ENCODE measurements at places on chromosomes 3 and 15. TPM values are rescaled to one million over a fixed set of nuclear protein-coding genes. Genes with fewer than 3 reads are reported as not detected.

DNA sequence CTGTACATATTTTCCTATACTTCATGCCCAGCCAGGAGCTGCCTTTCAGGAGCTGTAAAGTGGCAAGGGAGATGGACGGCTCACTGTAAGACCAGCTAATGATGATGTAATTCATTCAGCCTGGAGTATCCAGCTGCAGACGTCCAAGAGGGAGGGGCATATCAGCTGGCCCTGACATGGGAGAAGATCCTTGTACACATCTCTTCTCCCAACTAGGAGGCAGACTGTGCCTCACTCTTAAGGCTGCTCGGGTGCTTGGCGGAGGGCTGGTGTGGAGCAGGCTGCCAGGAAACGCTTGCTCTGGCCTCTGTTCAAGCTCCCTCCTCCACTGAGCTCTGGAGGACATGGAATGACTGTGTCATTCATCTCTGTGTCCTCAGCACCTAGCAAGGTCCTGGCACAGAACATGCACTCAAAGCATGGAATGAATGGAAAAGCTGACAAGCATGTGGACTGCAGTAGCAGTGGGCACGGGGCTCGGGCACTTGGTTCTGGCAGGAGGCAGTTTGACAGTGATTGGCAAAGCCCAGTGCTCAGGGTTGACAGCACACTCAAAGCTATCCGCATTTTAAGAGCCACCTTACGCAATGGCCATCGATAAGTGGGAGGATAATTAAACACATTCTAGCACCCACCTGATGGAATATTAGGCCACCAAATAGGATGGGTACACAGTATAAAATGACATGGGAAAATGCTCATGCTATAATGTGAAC lies 72.4 kb downstream of the TBC1D2B start:
- peaks cover 24% of the 10 kb centered on the region for H3K36me3 ChIP-seq
- H3K4me1 ChIP-seq = peaks cover 50% of the 10 kb centered on the region
- no peaks in the 10 kb centered on the region for H3K27me3 ChIP-seq
- H3K27ac ChIP-seq = peak overlapping the region; percentile 44
- no peak overlapping the region for H3K4me3 ChIP-seq

The GABRR3 gene
- total RNA-seq = not detected

GRCh38 chr3:122773944-122774509 lies 19.6 kb downstream of the HSPBAP1 start:
- no peak overlapping the region for H3K27ac ChIP-seq
- H3K4me1 ChIP-seq = no peaks in the 10 kb centered on the region
- H3K36me3 ChIP-seq = no peaks in the 10 kb centered on the region
- H3K4me3 ChIP-seq = no peak overlapping the region

The CAND2 gene
- total RNA-seq = 4.1 TPM

The DPPA4 gene
- not detected for total RNA-seq

DNA sequence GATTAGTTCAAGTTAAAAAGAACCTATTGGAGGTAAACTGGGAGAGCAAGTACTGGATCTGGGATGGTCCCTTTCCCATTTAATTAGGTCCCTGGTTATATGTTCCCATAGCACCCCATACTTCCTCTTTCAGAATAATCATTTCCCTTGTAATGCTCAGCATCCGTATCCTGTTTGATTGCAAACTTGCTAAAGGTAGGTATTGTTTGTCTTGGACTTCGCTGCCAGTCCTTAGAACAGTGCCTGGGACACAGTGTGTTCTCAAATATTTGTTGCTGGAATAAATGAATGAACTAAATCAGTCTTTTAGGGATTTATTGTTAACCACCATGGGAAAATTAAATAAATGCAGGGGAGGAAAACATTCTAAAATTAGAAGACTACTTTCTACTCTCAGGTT lies 299.8 kb downstream of the GRM7 start:
- DNase-seq = no peak
- no peak overlapping the region for H3K27ac ChIP-seq
- no peaks in the 10 kb centered on the region for H3K27me3 ChIP-seq
- H3K36me3 ChIP-seq = no peaks in the 10 kb centered on the region
- H3K4me3 ChIP-seq = no peak overlapping the region

DNA sequence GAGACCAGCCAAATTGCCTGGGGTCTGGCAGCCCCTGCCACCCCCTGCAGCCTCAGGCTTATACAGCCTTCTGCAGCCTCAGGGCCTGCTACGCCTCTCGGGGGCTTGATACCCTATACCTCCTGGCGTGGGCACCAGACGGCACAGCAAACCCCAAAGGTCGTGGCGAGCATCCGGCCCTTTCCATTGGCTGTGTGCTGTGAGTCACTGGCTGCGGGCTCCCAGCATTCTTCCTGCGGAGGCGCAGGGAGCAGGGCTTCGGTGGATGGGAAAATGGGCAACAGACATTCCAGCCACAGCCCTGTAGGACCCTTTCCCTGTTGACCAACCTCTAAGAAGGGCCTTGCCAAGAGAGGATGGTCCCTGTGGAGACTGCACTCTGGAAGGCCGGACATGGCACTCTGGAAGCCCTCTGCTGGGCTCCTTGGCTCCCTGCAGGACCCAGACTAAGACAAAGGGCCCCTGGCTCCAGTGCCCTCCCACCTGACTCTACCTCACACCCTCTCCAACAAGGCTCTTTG lies 59.6 kb downstream of the ITGA11 start:
- H3K27me3 ChIP-seq = no peaks in the 10 kb centered on the region
- no peak overlapping the region for H3K4me3 ChIP-seq
- H3K27ac ChIP-seq = no peak overlapping the region

DNA sequence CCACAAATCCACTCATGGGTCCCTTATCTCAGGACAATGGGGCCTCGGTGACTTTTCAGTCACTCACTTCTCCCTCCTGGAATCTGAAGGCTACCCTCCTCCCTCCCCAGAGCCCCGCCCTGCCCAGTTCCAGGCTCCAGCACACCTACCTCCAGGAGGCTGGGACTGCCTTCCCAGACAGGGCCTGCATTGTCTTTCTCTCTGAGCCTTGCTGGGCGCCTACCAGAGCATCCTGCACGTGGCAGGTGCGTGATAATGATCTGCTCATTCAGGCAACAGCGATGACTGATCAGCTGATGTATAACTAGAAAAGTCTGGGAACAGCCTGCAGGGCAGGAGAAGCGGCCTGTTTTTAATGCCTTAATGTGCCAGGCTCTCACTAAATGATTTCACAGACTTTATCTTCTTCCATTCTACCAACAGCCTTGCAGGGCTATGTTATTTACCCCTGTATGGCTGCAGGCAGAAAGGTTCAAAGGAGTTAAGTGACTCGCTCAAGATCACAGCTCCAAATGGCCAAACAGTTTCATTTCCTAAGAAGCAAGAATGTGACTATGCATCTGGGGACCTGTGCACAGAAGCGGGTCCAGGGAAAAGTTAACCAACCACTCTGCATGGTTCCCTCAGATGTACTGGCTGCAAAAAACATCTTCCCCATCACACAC lies 6.3 kb downstream of the ADAMTS17 start:
- H3K27ac ChIP-seq = no peak overlapping the region
- H3K4me1 ChIP-seq = peaks cover 11% of the 10 kb centered on the region
- H3K36me3 ChIP-seq = no peaks in the 10 kb centered on the region
- peaks cover 3% of the 10 kb centered on the region for H3K27me3 ChIP-seq

The PLAAT1 gene
- total RNA-seq = not detected

DNA sequence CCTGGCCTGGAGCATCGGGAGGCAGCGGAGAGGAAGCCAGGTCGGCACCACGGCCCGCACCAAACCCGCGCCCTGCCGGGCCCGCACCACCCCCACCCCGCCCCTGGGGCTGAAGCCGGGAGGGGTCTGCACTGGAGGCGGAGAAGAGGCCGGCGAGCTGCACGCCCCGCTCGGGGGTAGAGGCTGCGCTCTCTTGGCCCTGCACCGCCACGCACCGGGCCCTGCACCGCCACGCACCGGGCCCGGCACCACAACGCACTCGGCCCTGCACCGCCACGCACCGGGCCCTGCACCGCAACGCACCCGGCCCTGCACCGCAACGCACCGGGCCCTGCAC lies 41.4 kb downstream of the MUC20 start:
- no peaks in the 10 kb centered on the region for H3K36me3 ChIP-seq
- peaks cover 3% of the 10 kb centered on the region for H3K4me1 ChIP-seq

DNA sequence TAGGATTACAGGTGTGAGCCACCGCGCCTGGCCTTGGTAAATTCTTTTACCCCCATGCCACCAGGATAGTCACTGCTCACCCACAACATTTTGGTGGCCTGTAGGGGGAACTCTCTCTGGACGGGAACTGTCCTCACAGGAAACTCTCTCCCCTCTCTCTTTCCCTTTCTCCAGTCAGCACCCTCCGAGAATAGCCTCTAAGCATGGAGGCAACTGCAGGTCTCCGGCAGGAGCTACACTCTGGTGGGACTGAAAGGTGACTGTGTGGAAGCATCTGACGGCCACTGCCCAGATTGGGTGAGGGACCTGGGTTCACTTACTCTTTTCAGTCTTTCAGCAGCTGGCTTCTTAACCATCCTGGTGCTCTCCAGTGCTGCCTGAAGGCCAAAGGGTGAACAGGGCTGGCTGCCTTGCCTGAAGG lies 21.3 kb downstream of the TRANK1 start:
- H3K4me1 ChIP-seq = peaks cover 20% of the 10 kb centered on the region
- DNase-seq = no peak
- H3K36me3 ChIP-seq = no peaks in the 10 kb centered on the region
- no peak overlapping the region for H3K4me3 ChIP-seq
- H3K27ac ChIP-seq = no peak overlapping the region
- no peaks in the 10 kb centered on the region for H3K27me3 ChIP-seq

DNA sequence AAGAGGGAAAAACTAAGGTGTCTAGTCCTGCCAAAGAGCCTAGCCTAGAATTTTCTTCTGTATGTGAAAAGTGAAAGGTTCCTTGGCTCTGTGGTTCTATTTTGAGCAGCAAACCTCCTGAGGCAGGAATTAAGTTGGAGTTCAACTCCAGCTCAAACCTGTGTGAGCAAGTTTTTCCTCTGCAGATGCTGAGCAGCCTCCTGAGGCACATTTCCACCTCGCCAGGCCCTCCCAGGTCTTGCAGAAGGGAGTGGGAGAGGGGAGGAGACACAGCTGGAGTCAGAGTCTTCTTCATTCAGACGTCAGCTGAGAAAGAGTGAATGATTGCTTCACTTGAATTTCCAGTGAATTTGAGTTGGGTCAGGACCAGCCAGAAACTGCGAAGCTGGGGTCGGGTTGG lies 69.5 kb upstream of the ETV5 start:
- H3K36me3 ChIP-seq = no peaks in the 10 kb centered on the region
- no peak overlapping the region for H3K27ac ChIP-seq
- no peak overlapping the region for H3K4me3 ChIP-seq

The GABRG3 gene
- not detected for total RNA-seq

Data from transverse colon (tissue), 4 donors.